ENCODE measurements at places on chromosomes 6 and 20. TPM values are rescaled to one million over a fixed set of nuclear protein-coding genes. Genes with fewer than 3 reads are reported as not detected.
A peak's percentile ranks its signal among the peaks of the same experiment; 100 is the strongest.

NOX3 gene
- not detected for total RNA-seq

DNA sequence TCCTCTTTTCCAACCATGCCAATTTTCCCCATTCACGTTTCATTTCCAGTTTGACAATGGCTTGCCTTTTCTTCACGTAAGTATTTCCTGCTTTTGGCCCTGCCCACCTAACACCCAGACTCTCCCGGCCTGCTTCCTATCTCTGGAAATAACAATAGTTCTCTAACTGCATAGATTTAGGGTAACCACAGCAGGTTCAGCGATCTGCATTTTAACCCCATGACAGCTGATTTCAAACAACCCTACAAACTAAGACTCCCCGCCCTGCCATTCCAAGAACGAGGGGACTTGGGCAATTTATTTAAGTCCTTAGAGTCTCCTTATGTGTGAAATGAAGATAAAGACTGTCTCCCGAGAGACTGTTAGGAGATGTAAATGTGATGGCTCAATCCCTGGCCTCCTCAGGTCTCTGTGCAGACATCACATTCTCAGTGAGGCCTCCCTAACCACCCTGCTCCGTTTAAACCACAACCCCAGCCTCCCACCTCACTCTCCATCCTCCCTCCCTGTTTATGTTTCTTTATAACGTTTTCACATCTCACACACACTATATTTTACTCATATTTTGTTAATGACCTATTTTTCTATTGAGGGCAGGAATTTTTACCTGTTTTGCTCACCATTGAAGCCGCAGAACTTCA, 134.8 kb downstream of the GJA10 start:
- DNase-seq, result no peak

GRCh38 chr6:2891768-2892170, 11.3 kb downstream of the SERPINB9 start:
- no peak for DNase-seq

- no peak for DNase-seq
These were observed 156.5 kb downstream of the SH3BGRL2 start for GRCh38 chr6:79787626-79788025.

DNA sequence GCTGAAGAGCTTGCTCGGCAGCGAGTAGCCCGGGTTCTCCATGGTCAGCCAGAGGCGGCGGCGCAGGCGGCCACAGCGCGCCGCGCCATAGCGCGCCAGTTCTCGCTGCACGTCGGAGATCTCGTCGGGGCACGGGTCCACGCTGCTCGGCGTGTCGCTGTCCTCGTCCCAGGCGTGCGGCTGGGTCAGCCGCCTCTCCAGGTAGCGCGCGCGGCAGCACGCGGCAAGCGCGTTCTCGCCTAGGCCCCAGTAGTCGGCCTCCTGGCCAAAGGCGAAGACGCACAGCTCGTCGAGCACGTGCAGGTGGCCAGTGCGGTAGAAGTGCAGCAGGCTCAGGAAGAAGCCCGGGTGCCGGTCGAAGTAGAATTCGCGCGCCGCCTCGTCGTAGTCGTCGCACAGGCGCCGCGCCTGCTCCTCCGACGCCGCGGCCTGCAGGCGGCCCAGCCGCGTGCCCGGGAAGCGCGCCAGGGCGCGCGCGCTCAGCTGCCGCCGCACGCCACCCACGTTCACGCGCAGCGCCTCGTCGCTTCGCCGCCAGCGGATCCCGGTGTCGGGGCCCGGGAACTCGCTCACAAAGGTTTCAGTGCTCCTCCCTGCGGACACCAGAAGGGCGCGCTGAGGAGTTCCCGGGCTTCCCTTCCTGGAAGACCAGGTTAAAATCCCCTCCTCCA, 2.7 kb downstream of the KCNS1 start:
- DNase-seq, result peak; percentile 87

DNA sequence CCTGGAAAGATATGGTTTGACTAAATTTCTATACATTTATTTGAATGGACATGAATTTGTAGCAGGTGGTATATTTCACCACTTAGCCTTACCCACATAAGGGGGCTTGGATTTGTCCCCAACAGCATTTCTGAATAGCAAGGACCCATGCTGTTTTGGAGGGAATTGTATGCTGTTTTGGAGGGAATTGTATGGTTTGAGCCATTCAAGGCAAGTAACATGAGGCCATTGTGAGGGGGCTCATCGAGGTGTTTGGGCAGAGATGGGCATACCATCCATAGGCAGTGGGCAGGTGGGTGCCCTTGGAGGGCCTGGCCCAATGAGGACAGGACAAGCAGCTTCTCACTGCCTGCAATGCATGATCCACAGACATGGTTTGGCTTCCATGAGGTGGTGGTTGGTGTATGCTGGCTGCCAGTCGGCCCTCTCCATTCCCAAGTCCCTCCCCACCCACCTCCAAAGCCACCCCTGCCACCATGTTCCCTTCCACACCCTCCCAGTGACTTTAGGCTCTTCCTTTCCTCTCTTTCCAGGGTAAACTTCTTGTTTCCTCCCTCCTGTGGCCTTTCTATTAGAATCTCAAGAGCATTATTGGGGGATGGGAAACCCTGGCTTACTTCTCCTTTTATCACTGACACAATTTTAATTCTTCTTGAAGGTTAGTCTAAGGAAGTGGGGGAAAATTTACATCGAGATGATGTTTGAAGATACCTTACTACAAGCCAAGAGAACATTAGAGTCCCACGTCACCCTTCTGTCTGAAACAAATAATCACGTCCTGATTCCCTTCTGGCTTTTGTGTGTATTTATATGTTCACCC, 13.2 kb upstream of the PXDC1 start:
- no peak for DNase-seq

KCNQ5 gene
- 1.3 TPM for total RNA-seq

TMC2 gene
- not detected for total RNA-seq

- no peak for DNase-seq
These were observed 707.0 kb downstream of the EPM2A start for GRCh38 chr6:145028144-145028818.

NHSL1 gene
- 32.4 TPM for total RNA-seq

GRCh38 chr6:36375644-36376155, 11.8 kb downstream of the ETV7 start:
- no peak for DNase-seq

DNA sequence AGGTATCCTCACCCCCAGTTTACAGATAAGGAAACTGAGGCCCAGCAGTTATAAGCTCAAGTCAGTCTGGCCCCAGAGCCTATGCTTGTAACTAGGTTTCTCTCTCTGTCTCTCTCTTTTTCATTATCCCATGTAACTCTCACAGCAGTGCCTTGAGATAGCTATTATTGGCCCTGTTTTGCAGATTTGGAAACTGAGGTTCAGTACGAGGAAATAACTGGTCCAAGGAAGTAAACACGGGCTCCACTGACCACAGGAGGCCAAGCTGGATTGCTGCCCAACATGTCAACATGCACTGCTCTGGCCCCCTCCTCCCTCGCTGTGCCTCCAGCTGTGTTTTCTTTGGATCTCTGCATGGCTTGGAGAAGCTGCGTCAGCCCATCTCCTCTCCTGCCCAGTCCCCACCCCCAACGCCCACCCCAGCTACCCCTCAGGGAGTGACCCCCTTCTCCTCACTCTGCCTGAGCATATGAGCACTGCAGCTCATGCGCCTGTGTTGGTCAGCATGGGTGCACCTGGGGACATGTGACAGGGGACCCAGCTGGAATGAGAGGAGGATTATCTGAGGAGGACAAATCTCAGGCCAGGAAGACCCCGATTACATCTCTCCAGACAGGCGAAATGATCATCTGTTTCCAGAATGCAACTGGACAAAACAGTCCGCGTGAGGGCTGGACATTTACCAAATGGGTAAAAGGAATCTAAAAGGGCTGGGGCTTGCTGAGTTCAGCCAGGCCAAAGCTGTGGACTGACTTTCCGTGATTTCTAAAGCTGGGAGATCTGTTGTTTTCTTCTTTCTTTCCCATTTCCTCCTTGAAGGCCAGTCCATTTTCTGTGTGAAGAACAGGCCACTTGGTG, 7.8 kb upstream of the PLTP start:
- DNase-seq, result no peak

- DNase-seq, result no peak
These were observed 228.6 kb downstream of the ADGB start for GRCh38 chr6:146827216-146827928.

Data from H1 (cell line).